ENCODE measurements at places on chromosomes 6 and 20.
A peak's percentile ranks its signal among the peaks of the same experiment; 100 is the strongest.

DNA sequence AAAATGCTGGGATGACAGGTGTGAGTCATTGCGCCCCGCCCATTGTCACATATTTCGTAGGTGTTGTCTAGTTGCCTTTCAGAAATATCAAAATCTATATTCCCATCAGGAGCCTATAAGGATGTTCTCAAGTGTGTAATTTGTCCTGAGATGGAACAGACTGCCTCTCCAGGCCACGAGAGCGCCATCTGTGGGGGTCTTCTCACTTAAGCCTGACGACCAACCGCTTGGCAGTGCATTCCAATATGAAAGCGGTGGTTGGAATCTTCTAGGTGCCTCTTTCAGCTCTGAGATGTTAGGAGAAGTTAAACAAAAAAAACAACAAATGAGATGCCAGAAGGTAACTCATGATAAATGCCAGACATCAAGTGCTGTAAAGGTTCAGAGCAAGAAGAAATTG, 488.5 kb downstream of the QKI start:
- no peak for DNase-seq

DNA sequence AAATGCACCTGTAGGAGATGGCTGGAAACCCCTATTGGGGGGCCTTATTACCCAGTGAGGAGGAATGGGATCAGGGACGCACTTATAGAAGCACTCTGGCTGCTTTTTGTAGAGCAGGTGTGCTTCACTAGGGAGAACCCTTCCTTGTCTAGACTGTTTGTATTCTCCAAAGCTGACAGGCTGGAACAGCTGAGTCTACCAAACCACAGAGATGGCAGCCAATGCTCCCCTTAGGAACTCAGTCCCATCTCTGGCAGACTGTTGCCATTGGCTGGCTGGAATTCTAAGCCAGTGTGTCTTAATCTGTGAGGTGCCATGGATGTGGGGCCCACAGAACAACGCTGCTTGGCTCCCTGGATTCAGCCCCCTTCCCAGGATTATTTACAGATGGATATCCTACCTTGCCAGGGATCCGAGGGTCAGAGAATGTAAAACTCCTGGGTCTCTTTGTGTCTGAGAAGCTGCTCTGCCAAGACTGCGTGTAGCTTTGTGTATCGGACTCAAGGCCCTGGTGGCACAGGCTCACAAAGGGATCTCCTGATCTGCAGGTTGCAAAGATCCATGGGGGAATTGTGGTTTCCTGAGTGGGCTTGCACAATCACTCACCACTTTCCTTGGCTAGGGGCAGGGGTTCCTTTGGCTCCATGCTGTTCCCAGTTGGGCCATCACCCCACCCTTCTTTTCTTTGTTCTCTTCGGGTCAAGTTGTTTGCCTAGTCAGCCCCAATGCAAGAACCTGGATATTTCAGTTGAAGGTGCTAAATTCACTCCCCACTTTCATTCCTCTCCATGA, 26.1 kb downstream of the C6orf52 start:
- no peak for DNase-seq

DNA sequence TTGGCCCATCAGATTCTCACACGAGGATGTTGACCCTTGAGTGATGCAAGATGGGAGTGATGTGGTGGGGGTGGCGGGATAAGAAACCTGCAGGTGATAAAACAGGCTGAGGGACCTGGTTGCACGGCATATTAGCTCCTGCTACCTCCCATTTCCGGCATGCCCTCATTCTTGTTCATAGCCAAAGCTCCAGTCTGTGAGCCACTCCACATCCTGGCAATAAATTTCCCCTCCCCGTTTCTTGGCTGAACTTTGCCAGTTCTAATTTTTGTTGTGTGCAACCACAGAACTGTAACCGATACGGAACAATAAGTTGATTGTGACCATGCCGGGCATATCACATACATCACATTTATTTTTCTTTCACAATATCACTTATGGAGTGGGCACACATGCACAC, 41.6 kb upstream of the NFATC2 start:
- no peak for DNase-seq

GRCh38 chr6:52560462-52560861, 16.4 kb downstream of the TRAM2 start:
- DNase-seq, result no peak

DNA sequence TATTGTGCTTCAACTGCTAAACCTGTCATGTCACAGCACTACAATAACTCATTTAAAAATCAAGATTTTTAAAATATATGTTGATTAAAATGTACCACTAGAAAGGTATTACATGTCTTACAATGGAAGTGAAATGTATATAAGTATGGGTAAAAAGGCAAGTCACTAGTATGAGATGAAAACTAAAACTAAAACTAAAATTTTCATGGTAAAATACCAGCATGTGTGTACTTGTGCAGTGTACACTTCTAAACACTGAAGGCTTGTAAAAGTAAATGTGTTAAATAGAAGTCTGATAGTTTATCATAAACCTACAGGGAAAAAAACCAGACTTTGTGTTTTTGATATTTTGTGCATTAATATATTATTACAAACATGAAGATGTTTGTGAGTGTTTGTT, 13.7 kb upstream of the TMEM244 start:
- DNase-seq, result no peak

GRCh38 chr6:50720623-50721022, 7.3 kb downstream of the TFAP2D start:
- DNase-seq, result peak; percentile 13

- no peak for DNase-seq
Observed at GRCh38 chr20:1855109-1855508, 40.1 kb upstream of the SIRPA start.

GRCh38 chr6:84390334-84390733, 162.9 kb upstream of the CEP162 start:
- DNase-seq, result no peak

DNA sequence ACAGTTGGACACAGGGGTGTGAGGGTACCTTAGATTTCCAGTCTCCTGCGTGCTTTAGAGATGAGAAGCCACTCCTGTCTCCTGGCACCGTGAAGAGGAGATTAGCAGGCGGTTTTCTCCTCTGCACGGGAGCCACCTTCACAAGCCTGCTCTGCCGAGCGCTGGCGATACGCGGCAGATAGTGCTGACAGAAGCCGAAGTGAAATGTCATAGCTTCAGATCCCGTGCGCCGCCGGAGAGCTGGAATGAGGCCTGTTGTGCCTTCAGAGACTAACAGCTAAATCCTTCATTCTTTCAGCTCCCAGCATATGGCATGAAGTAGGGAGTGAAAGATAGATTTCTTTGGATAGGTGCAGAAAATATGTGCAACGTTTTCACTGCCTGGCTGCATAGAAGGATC, 371.0 kb downstream of the TAF4 start:
- peak; percentile 8 for DNase-seq

DNA sequence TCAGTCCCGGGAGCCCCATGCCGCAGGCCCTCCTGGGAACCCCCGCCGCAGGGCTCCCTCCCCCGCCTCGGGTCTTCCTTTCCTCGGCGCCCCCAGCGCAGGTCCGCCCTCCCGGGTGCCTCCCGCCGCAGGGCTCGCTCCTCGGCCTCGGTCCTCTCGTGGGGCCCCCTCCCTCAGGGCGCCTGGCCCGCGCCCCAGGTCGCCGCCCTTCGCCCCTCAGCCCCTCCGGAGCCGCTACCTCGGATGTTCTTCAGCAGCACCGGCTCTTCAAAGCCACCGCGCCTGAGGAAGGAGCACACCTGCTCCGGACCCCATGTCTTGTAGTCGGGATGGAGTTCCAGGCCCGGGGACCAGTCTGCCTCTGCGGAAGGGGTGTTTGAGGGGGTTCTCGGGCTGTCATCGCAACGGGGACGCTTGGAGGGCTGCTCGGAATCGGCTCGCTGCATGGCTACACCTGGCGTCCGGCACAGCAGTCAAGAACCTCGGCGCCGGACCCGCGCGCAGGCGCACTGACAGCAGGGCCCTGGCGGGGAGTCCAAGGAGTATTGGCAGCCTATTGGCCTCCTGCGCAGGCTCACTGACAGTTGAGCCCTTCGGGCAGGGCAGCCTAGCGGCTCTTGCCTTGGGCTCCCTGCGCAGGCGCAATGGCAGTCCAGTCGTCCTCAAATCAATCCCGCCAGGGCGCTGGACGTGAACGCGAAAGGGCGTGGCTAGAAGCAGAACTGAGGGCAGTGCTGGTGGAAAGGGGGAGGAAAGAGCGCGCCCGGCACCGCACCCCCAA, at the start of gene SAMHD1:
Gene SAMHD1, minus strand, starts transcription at position 511 of the 781 bp plus-strand sequence. Its CDS starts 65 bp downstream, at position 446.
- DNase-seq, result peak; percentile 96

DNA sequence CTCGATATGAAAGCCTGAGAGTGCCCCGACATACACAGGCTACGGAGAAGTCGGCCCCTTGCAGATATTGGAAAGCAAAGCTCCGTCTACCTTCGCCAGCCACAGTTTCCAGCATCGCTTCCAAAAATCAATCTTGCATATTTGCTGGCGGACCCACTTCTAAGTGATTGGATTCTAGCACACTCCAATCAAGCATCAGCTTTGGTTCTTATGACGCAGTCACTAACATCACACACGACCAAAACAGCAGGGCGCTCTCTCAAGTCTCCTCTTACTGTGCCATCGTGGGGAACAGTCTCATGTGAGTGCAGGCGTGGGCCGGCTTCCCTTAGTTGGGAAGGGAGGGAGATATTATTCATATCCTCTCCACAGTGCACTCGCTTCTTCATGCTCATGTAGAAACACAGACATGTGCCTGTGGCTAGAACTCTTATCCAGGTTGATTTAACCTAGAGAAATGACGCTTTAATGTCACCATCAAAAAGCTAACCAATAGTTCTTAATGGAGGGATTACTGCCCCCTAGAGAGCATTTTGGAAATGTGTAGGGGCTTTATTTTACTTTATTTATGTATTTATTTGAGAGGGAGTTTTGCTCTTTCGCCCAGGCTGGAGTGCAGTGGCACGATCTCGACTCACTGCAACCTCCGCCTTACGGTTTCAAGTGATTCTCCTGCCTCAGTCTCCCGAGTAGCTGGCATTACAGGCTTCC, 229.8 kb downstream of the SOD2 start:
- DNase-seq, result no peak

GRCh38 chr20:2879146-2879545, 5.9 kb downstream of the PTPRA start:
- peak; percentile 81 for DNase-seq

GRCh38 chr6:158384671-158385110, 72.4 kb downstream of the TULP4 start:
- no peak for DNase-seq

DNA sequence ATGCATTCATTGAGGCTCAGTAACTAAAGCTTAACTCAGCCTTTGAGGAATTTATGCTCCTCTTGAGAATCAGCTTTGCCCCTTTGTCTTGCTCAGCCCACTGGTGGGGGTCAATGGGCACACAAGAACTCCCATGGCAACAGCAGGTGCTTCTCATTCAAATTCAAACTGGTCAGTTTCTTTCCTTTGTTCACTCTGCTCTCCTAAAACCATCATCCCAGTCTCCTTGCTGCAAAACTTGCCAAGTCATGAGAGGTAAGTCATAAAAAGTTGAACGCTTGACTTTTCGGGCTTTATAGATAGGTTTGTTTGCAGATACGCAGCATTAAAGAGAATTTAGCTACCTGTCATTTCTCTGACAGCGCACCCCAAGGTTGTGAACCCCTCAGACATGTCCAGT, 146.8 kb downstream of the TFAP2A start:
- DNase-seq, result no peak

GRCh38 chr6:143426026-143426425, 24.5 kb downstream of the ADAT2 start:
- peak; percentile 69 for DNase-seq

DNA sequence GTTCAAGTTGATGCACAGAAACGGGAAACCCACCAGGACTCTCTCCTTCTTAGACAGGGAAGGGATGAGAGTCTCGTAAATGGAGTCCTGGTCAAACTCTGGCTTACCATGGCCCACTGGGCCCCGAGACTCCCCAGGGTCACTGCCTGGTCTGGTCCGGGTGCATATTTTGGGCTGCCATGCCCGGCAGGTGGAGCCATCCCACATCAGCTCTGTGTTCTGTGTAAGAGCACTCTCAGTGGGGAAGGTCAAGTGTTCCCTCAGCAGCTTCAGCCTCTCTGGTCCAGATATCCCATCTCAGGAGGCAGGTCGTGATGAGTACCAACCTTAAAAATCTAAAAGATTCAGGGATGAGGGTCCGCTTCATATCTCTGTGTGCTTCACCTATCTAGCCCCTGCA, 138.8 kb downstream of the EDN3 start:
- no peak for DNase-seq
